GM23248 (cell line): ENCODE measurements at places on chromosomes 2 and 18. TPM values are rescaled to one million over a fixed set of nuclear protein-coding genes. Genes with fewer than 3 reads are reported as not detected.

- no peak for DNase-seq
Measured at GRCh38 chr18:47560723-47561715, 309.6 kb upstream of the SKOR2 start.

The CACNB4 gene
- polyA plus RNA-seq = 0.05 TPM in 1 of 2 replicates, not detected in the other

The MIB1 gene
- 5.1 TPM in 2 replicates for polyA plus RNA-seq

The NR4A2 gene
- 1.9 and 2.9 TPM in 2 replicates for polyA plus RNA-seq

GRCh38 chr2:196808083-196808665 lies 981 bp downstream of the C2orf66 start:
- peak; percentile 8 for DNase-seq
